ENCODE measurements at places on chromosomes 13 and 19. TPM values are rescaled to one million over a fixed set of nuclear protein-coding genes. Genes with fewer than 3 reads are reported as not detected.

Gene USE1
- 27.9 TPM for polyA plus RNA-seq

Gene VSIG10L
- 0.93 TPM for polyA plus RNA-seq

DNA sequence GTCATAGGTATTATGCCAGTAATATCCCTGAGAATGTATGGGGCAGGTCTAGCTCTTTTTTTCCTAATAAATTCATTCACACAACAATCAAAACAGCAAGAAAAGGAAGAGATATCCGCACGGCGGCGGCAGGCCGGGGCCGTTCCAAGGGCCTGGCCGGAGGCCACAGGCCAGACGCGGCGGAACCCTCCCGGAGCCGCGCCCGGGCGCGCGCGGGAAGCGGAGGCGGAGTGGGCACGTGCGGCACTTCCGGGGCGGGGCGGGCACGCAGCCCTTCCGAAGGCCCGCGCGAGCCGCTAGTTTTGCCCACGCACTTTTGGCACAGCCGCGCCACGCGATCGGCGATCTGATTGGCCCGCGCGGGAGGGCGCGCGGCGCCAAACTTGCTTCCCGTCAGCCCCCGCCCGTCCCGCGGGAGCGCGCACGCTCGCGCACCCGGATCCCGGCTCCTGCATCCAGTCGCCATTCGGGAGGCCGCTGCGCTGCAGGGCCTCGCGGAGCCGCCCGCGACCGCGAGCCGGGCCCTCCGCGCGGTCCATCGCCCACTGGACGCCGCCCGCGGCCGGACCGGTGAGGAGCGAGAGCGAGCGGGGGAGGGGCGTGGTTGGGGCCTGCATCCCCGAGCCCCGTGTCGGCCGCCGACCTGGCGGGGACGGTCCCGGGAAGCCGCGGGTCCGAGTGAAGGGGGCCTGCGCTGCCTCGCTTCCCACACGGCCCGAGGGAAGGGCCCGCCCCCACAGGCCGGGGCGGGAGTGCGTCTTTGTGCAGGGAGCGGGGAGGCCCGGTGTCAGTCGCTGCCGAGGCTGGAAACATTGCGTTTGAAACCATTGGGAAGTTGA lies at the start of gene CHAMP1:
Gene CHAMP1, plus strand, starts transcription at position 430 of the 839 bp plus-strand sequence. CDS start 9,340 bp downstream, outside the sequence.
- peak; percentile 76 for DNase-seq

- no peak for DNase-seq
Measured at GRCh38 chr19:50695251-50696093, 24.1 kb downstream of the SHANK1 start.

Gene CFAP97D2
- not detected for polyA plus RNA-seq

- DNase-seq = no peak
Measured at GRCh38 chr19:8681345-8682029, 17.1 kb downstream of the ACTL9 start.

Gene CD79A
- polyA plus RNA-seq = 0.37 TPM

Gene ZNF790
- polyA plus RNA-seq = 0.90 TPM

DNA sequence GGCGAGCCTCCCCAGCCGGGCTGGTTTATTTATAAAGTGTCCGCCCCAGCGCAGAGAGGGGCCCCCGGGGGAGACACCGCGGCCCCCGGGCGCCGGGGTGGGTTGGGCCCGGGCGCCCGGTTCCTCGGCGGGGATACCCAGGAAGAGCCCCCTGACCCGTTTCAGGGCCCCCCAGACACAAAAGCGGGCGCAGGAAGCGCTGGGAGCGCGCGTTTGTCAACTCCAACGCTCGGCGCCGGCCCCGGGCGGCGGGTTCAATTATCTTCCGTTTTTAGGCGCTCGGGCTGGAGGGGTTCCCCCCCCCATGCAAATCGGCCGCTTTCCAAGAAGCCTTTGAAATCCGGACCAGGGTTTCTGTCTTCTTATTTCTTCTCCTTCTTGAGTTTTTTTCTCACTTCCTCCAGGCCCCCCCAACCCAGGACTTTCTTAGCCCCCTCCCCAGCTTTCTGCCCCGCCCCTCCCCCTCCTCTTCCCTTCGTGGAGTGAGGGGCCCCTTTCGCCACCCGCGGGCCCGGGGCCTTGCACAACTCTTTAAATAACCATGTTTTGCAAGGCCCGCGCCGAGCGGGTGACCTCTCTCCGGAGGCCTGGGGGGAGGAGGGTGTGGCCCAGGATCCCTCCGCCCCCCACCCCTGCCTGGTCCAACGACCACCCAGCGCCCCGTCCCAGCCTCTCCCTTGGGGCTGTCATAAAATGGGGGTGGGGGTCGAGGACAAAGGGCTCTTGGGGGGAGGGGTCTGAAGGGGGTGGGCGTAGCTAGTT lies 935 bp downstream of the ARID3A start:
- no peak for DNase-seq

All from BJ (cell line).